ENCODE measurements at places on chromosomes 2 and 18. TPM values are rescaled to one million over a fixed set of nuclear protein-coding genes. Genes with fewer than 3 reads are reported as not detected.
A peak's percentile ranks its signal among the peaks of the same experiment; 100 is the strongest.

- peak; percentile 30 for ATAC-seq
Measured at GRCh38 chr2:133773854-133774653, 205.8 kb upstream of the NCKAP5 start.

DNA sequence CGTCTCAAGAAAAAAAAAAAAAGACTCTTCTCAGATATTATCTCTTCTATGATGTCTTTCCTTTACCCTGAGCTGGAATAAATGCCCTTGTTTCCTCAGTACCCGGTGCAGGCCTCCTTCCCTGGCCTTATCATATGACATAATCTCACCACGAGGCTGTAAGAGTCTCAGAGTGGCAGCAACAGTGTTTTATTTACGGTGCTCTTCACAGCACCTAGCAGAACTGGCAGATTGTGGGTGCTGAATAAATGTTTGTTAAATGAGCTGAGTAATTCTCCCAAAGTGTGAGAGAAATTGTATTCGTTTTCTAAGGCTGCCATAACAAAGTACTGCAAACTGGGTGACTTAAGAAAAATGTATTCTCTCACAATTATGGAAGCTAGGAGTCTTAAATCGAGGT is 82.8 kb upstream of the CD28 start:
- ATAC-seq = no peak

DNA sequence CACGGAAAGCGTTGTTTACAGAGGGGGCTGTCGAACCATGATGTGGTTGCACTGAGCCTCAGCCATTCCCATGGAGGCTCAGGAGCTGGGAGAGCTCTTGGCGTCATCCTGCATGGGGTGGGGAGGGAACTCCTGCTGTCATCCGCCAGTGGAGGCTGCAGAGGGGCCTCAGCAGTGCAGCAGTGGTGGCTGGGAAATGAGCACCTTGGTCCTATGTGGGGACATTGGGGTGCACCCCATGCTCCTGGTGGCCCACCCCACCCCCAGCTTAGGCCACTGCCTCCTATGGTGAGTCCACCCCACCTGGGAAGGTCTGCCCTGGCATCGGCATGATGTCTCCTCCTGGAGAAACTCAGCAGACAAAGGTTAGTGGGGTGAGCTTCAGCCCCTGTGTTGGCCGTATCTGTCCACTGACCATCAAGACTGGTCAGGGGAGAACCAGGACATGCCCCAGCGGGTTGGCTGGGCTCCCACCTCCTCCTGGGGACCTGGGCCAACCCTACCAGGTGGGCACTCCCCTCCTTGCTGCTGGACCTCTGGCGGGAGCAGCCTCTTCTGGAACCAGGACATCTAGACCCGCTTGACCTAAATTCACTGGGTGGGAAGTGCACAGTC is 67.8 kb upstream of the HDAC4 start:
- ATAC-seq = no peak

GRCh38 chr2:154758871-154759270 is 60.4 kb downstream of the KCNJ3 start:
- no peak for ATAC-seq

- peak; percentile 82 for ATAC-seq
Measured at GRCh38 chr2:101736861-101737291, 39.4 kb downstream of the MAP4K4 start.

FABP1 gene
- not detected for total RNA-seq

GRCh38 chr2:106745468-106745867 is 140.5 kb downstream of the ST6GAL2 start:
- no peak for ATAC-seq

MAL gene
- total RNA-seq = 21.3 TPM

- ATAC-seq = no peak
Measured at GRCh38 chr2:215369181-215369760, 57.4 kb downstream of the ATIC start.

- ATAC-seq = no peak
Measured at GRCh38 chr18:58669731-58670378, 1.4 kb upstream of the MALT1 start.

- peak; percentile 16 for ATAC-seq
Measured at GRCh38 chr2:45000341-45000901, 8.8 kb downstream of the SIX2 start.

GRCh38 chr2:241652722-241653121 is 15.2 kb downstream of the ATG4B start:
- ATAC-seq = no peak

- no peak for ATAC-seq
Measured at GRCh38 chr2:69096326-69097095, 83.5 kb downstream of the ANTXR1 start.

DNA sequence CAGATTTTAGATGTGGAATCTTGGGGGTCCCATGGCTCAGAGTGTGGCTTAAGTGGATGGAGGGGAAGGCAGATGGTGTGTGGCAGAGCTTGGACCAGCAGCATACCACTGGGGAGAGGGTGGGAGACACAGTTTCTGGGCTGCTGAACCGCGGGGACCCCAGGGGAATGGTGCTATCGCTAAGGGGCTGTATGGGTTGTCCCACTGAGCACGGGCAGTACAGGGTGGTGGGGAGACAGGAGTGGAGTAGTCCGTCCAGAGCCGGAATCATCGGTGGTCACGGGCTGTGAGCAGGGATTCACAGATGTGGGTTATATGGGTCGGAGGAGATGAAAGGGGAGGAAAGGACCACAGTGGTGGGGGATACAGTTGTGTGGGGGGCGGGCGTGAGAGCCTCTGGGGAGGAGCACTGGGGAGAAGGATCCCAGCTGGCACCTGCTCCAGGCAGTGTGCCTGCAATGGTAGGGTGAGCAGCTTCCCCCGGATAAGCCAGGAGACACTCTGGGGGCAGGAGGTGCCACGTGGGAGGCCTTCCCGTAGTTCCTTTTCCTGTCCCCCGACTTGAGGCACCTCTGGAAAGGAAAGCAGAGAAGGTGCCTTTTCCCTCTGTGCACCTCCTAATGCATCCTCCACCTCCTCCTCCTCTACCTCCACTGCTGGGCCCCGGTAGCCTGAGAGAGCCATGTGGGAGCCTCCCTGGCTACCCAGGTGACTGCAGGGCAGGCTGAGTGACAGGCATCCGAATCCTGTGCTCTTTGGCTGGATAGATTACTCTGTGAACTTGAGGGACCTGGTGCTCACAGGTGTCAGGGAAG is 24.9 kb downstream of the IGFBP5 start:
- no peak for ATAC-seq

DNA sequence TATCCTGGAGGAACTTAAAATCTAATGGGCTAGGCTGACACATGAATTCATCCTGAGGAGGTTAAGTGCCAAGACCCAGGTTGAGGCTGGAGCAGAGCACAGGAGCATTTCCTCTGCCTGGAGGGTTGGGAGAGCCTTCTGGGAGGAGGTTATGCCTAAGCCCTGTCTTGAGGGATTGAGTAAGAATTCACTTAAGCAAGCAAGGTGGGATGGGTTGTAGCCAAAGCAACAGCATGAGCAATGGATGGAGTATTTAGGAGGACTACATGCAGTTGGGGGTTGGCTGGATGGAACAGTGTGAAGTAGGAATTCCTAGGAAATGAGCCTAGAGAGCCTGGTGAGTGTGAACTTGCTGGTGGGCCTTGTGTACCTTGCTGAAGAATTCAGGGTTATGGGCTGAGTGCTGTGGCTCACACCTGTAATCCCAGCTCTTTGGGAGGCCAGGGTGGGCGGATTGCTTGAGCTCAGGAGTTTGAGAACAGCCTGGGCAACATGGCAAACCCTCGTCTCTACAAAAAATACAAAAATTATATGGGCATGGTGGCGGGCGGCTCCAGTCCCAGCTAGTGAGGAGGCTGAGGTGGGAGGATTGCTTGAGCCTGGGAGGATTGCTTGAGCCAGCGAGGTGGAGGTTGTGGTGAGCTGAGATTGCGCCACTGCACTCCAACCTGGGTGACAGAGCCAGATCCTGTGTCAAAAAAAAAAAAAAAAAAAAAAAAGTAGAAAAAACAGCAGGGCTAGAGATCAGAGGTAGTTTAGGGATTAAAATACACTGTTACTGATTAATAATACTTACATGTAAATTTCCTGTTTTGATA is 22.2 kb downstream of the TANC1 start:
- no peak for ATAC-seq

SNTG2 gene
- total RNA-seq = 1.5 TPM

- ATAC-seq = peak; percentile 60
Measured at GRCh38 chr2:39431592-39432316, 5.3 kb downstream of the MAP4K3 start.

- no peak for ATAC-seq
Measured at GRCh38 chr2:175156534-175156933, 11.5 kb downstream of the ATF2 start.

DNA sequence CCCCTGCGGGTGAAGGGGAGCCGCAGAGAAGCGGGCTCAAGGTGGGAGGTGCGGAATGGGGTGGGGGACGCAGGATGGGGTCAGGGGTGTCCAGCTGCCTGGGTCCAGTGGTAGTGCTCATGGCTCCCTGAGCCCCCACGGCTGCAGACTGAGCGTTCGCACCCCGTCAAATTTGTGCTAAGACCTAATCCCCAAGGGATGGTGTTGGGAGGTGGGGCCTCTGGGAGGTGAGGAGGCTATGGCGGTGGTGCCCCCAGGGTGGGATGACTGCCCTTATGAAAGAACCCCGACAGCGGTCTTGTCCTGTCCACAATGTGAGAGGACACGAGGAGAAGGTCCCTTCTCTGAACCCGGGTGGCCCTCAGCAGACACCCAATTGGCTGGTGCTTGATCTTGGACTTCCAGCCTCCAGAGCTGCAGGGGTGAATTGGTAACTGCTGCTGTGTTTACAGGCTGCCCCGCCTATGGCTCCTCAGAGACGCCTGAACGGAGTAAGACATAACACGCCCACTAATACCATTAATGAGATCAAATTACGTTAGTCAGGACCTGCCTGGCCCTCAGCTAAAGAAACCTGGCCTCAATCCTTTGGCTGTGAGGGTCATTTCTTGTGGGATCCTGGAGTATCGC is 42.6 kb downstream of the PXDN start:
- ATAC-seq = no peak

- no peak for ATAC-seq
Measured at GRCh38 chr18:25047983-25048382, 304.0 kb downstream of the ZNF521 start.

APCDD1 gene
- 196 TPM for total RNA-seq

GRCh38 chr2:236786751-236787150 is 217.1 kb downstream of the ACKR3 start:
- no peak for ATAC-seq

NEU4 gene
- total RNA-seq = 2.0 TPM

DNA sequence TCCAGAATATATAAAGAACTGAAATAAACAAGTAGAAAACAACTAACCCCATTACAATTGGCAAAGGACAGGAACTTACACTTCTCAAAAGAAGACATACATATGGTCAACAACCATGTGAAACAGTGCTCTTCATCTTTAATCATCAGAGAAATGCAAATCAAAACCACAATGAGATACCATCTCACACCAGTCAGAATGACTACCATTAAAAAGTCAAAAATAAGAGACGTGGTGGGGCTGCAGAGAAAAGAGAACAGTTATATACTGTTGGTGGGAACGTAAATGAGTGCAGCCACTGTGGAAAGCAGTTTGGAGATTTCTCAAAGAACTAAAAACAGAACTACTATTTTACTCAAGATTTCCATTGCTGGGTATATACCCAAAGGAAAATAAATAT is 1696.3 kb upstream of the TMEFF2 start:
- ATAC-seq = no peak

GRCh38 chr2:179613701-179614100 is 247.7 kb downstream of the ZNF385B start:
- peak; percentile 36 for ATAC-seq

ABCG5 gene
- not detected for total RNA-seq

DNA sequence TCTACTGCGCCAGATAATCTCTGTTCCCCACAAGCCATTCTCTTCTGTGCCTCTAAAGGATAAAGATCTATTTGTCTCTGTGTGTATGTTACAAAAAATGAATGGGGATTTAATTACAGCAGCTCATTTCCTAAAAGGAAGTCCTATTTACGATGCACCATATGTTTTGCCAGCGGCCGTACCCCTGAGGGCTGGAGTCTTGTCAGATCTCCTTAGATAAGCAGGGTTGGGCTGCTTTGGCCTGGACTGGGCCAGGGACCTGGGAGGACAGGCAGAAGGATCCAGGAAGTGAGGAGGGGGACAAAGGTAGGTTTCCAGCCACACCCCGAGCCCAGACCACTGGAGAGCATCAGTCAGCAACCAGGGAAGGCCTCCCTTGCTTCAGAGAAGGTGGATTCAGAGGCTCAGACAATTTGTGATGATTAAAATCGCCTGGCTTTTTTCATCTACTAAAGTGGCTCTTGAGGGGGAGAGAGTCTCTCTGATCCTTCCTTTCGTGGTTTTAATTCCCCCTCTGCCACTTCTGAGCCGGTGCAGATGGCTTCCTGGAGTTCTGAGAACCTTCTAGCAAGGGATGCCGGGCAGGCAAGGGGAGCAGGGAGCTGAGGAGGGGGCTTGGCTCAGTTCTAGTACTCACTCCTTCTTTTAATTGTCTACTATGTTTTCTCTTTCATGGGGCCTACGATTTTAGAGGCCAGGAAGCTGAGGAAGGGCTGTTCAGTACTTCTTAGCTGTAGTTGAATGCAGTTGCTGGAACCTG is 42.1 kb downstream of the MYCN start:
- ATAC-seq = no peak

MC4R gene
- 1.5 TPM for total RNA-seq

GRCh38 chr2:54589340-54590215 is 133.5 kb downstream of the SPTBN1 start:
- ATAC-seq = peak; percentile 66

GPR75 gene
- 2.2 TPM for total RNA-seq

GRCh38 chr2:128346291-128347170 is 27.9 kb upstream of the HS6ST1 start:
- ATAC-seq = no peak
